ENCODE measurements at places on chromosomes 12 and 14.

- DNase-seq, result no peak
Measured at GRCh38 chr14:21939836-21940235, 266.2 kb upstream of the OR4E1 start.

DNA sequence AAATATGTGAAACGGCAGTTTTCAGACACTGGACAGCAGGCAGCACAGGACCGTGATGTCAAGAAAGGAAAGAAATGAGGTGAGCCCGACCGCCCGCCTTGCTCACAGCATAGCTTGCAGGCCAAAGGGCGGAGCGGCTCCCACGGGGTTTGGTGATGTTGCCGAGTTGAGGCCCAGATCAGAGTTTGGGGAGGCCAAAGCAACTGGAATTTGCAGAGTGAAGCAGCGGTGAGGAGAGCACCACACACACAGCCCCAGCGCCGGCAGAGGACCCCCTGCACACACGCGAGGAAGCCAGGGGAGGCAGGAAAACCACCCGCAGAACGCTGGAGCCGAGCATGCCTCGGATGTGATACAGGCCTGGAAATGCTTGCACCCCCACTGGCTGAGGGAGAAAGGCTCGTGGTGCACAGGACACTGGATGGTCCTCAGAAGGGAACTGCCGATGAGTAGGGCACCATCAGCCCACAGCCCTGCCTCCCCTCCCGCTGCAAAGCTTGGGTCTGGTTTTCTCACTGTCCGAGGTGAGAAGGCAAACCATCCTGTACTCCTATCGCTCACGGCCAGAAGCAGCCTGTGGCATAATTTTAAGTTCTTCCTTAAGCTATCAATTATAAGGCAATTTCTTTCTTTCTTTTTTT is 25.7 kb upstream of the PLD4 start:
- DNase-seq, result no peak

DNA sequence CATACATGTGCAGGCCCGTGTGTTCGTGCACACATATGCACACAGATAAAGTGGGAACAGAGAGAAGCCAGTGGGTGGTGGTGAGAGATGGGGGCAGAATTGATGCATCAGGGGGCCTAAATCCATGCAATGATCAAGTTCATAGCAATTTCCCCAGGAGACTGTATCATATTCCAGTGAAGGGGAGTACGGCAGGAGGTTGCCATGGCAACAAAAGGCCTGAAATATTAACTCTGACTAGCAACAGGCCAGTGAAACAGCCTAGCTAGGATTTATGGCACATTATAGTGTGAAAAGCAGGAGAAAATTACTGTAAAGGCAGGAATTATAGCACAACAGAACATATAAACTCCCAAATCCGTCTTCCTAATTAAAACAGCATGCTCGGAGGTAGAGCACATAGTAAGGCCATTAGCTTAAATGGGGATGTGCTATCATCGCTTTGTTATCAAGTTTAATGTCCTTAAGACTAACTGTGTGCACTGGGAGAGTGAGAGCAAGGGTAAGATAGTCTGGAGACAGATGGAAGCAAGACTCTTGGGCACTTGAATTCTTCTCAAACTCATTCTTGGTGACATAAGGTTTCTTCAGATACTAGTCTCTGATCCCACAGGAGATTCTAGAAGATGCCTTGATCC is 806.3 kb downstream of the DIO2 start:
- DNase-seq, result no peak

DNA sequence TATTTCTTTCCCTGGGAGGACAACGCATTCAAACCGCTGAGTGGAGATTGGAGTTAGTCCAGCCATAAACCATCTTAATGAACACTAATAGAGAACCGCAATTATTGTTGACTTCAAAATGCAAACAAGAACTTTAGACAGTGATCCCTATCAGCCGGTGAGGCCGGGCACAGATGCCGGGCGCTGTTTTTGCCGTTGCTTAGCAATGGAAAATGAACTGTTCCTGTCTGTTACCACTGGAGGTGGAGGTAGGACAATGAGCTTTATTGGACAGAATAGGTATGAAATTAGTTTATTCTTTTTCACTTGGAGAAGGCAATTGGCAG is 216.8 kb downstream of the TTC8 start:
- no peak for DNase-seq

- no peak for DNase-seq
Measured at GRCh38 chr12:59085690-59086089, 165.4 kb upstream of the LRIG3 start.

- no peak for DNase-seq
Measured at GRCh38 chr14:67251573-67252226, 10.5 kb downstream of the PALS1 start.

DNA sequence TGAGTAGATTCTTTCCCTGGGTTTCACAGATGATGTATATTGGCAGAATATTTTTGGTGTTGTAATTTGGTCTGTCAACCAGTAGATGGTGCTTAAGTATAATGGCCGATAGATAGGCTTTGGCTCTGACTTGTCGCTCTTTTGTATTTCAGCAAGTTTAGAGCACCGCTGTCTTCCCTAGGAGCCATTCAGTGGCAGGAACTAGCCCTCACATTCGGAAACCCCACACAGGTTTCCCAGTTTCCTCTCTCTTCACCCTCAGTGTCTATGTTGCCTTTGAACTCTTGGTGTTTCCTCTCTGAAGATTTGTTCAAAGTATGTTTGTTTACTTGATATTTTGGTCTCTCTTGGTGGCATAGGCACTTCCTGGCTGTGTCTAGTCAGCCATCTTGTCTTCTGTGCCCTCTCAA is 102.2 kb downstream of the GPHN start:
- no peak for DNase-seq

DNA sequence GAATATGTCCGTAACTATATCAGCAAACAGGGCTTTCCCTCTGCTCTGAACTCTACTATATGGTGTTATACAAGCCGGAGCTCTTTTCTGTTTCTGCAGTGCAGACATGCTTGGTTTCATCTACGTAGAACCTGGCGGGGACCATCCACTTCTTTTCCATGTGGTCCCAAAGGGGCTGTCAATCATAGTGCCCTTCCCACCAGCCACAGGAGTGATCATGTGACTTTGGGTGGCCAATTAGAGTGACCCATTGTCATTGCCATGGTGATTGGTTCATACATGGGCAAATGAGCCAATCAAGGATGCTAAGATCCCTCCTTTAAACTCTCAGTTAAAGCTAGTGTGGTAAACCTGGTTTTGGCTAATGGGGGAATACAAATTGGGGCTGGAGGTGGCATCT is 281.3 kb downstream of the TMEM132D start:
- no peak for DNase-seq

GRCh38 chr12:14802721-14803010 is 612 bp downstream of the WBP11 start:
- DNase-seq, result no peak

- no peak for DNase-seq
Measured at GRCh38 chr12:52423661-52424500, 10.3 kb downstream of the KRT75 start.

GRCh38 chr12:80219345-80219744 is 120.0 kb downstream of the OTOGL start:
- DNase-seq, result no peak
